ENCODE measurements at places on chromosomes 11 and 22.

- no peak for DNase-seq
These were observed 4.4 kb downstream of the ABCG4 start for GRCh38 chr11:119153049-119153818.

GRCh38 chr11:7498193-7498592 is 12.9 kb downstream of the OLFML1 start:
- DNase-seq = no peak

DNA sequence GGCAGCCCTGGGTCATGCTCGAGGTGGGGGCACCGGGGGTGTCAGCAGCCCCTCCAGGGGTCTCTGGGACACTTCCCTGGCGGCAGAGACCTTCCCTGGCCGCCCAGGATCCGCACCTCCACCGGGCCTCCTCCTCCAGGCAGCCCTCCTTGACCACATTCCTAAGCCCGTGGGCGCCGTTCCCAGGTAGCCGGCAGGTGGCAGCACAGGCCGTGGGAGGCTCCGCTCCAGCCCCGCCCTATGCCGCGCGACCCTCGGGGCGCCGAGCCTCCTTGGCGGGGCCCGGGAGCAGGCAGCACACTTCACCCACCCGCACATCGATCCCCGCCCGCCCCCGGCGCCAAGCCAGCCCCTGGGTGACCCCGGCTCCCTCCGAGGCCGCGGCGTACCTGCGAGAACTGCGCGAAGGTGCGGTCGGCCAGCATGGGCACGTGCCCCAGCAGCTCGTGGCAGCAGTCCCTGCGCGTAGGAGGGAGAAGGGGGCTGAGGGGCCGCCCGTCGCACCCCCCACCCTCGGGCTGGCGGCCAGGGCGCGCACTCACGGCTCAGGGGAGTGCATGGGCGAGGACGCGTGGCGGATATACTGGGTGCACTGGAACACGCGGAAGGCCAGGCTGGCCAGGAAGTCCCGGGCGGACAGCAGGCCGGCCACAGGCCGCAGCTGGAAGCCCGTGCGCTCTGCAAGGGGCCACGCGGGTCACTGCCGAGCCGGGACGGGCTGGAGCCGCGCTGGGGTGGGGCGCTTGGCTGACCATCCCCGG is 5.3 kb upstream of the INS start:
- DNase-seq = peak; percentile 29

- no peak for DNase-seq
These were observed 71.8 kb upstream of the PAX6 start for GRCh38 chr11:31882951-31883392.

DNA sequence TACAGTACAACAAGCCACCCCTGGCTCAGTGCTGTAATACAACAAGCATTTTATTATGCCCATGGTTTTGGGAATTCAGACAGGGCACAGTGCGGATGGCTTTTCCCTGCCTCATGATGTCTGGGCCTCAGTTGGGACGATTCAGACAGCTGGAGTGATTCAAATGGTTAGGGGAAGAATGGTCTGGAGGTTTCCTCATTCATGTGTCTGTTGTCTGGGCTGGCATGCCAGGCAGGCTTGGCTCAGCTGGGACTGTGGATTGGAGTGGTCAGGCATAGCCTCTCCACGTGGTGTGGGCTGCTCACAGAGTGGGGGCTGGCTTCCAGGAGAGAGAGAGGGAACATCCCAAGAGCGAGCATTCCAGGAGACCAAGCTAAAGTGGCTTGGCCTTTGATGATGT is 164.4 kb downstream of the C11orf91 start:
- DNase-seq = no peak

DNA sequence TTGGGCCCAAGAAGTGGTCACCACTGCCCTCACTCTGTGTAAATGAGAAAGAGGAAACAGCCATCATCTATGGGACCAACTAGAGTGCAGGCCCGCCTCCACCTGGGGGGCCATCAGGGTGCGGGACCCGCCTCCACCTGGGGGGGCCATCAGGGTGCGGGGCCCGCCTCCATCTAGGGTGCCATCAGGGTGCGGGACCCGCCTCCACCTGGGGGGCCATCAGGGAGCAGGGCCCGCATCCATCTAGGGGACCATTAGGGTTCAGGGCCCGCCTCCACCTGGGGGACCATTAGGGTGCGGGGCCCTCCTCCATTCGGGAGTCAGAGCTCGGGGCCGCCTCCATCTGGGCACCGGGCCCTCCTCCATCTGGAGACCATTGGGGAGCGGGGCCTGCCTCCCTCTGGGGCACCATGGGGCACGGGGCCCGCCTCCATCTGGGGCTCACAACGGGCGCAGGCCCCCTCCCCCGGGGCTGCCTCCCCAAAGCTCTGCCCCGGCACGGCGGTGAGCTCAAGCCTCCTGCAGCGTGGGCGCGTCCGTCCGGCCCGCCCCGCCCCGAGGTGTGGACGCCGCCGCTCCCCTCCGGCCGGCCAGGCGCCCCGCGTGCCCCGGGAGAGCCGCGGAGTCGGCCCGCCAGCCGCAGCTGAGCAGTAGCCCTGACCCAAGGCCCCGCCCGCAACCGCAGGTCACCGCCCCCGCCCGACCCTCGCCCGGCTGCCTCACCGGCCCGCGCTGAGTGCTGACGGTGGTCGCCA is 512 bp downstream of the TOLLIP start:
- no peak for DNase-seq

GRCh38 chr11:75280770-75281468 is 40.3 kb downstream of the TPBGL start:
- DNase-seq = no peak

DNA sequence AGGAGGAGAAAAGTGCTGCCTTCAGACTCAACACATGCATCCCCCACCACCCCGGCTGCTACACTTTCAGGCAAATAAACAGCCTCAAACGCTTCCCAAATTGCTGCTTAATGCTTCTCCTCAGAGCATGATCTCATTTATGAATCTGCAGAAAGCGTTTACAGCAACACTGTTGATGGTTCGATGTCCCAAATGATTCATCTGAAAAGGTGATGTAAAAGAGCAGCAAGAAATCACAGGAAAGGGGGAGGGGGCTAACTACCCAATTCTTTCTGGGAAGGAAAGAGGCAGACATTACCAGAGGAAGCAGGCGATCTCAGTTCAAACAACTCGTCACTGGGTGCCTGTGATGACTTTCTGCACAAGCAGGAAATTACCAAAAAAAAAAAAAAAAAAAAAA is 119.6 kb downstream of the TENM4 start:
- no peak for DNase-seq

DNA sequence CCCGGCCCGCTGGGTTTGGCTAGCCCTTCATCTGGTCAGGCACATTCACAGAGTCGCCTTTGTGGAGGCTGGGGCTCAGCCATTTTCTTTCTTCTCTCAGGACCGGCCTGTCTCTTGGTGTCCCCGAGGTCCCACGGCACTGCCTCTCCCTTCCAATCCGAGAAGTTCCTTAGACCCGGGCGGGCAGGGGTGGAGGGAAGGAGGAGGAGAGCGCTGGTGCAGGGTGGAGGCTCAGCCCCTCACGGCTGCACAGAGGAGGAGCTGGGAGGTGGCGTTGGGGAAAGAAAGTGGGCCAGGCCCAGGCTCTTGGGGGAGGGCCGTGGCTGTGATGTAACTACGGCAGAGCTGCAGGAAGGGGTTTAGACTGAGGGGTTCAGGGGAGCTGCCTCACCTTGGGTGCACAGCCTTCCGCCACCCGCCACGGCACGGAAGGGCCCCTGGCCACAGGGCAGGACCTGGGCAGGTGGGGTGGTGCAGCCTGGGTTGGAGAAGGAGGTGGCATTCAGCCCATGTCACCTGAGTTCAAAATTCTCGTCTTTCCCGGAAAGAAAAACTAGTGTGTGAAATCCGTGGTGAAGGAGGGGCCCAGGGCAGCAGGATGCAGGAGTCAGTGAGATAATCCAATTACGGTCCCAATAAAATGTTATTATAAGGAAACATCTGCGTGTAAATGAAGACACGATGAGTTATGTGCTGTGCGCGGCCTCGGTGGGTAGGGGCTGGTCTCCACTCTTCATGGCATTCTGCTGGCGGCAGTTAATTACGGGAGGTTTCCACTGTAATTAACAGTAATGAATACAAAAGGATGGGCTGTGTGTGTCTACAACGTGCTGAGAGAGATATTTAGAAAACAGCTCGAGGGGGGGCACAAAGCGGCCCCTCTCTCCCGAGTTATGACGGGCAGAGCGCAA is 1.7 kb downstream of the BRSK2 start:
- no peak for DNase-seq

- no peak for DNase-seq
These were observed 264.5 kb upstream of the SORL1-AS1 start for GRCh38 chr11:121717296-121717695.

DNA sequence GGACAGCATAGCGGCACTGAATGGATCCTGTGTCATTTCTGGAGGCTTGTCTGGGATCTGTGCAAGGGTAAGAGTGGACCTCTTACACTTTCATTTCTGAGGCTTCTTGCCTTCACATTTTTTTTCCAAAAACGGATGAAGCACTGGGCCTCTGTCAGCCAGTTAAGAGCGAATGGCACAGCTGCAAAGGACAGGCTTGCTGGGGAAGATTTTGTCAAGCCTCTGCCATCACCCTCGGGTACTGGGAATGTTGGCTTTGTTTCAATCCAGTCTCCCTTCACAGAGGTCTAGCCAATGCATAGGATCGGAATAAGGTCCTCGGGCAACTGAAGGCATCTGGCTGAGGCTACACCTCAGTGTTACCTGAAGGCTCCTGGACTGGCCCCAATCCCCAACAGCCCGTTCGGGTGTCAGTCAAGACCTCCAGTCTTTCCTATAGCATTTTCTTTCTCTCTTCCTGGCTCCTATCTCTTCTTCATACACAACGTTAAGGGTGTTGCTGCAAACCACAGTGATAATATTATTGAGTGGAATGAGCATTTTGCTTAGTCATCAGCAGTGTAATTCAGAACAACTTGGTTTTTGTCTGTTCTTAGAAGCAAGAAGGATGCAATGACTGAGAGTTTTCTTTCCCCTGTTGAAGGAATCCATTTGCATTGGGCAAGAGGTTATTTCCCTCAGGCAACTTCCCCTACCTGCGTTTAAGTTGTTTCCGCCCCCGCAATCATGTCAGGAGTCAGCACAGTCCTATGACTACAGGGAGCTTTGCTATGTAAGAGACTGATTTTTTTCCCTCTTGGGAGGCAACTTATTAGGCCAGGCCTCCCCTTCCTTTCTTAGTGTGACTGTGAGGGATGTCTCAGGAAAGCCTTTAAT is 22.8 kb downstream of the NPAT start:
- no peak for DNase-seq

GRCh38 chr11:69368119-69368880 is 74.3 kb downstream of the MYEOV start:
- no peak for DNase-seq

- no peak for DNase-seq
These were observed 100.9 kb downstream of the SYN3 start for GRCh38 chr22:32957200-32957803.

- no peak for DNase-seq
These were observed 138.4 kb upstream of the DDI1 start for GRCh38 chr11:103898065-103898464.

DNA sequence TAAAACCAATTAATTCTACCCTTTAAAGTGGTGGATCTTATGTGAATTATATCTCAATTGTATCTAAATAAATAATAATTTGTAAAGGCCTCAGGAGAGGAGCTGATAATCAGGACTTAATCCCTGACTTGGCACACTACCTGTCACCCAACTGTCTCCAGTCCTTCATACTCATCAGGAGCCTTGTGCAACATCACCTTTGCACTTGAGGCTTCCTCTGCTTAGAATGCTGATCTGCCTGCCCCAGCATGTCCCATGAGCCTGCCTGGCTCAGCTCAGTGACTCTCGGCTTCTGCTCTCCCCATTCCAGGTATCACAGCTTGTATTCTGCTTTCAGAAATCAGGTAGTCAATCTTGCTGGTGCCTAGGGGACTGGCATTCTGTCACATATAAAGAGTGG is 43.9 kb upstream of the PRODH start:
- no peak for DNase-seq

GRCh38 chr11:72808331-72808798 is 5.8 kb upstream of the ATG16L2 start:
- DNase-seq = no peak

- no peak for DNase-seq
These were observed 945.3 kb downstream of the LRRC4C start for GRCh38 chr11:40514124-40514523.

DNA sequence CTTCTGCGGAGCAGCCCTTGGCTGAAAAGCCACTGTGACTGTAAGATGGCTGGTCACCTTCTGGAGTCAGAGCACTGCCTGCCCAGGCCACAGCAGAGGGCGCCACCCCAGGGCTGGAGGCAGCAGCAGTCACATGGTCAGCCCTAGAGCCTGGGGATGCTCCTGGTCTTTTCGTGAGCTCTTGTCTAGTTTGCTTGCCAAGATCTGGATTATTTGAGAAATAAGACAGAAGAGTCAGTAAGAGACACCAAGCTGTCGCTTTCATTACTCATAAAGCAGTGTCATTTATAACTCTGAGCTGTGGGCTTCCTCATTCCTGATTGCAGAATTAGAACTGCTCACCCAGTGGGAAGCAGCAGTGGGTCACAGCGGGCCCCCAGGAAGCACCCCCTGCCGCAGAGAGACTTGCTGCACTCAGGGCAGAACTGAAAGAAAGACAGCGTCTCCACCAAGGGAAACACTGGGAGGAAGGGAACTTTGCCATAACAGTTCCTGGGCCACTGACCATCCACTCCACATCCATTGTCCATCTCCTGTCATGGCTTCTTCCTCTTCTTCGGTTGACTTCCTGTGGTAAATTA is 56.7 kb downstream of the PPP6R2 start:
- no peak for DNase-seq

GRCh38 chr11:88179971-88180629 is 4.9 kb upstream of the RAB38 start:
- DNase-seq = no peak

Measured in activated CD4-positive, alpha-beta T cell treated with anti-CD3 and anti-CD28 coated beads, Interleukin-2, amount 10 ng/mL, durations not matched to agents 7 days and 5 days (primary cell).